ENCODE measurements at places on chromosomes 7 and 10.

GRCh38 chr7:70416347-70416985 is 715.5 kb upstream of the GALNT17 start:
- DNase-seq, result no peak

DNA sequence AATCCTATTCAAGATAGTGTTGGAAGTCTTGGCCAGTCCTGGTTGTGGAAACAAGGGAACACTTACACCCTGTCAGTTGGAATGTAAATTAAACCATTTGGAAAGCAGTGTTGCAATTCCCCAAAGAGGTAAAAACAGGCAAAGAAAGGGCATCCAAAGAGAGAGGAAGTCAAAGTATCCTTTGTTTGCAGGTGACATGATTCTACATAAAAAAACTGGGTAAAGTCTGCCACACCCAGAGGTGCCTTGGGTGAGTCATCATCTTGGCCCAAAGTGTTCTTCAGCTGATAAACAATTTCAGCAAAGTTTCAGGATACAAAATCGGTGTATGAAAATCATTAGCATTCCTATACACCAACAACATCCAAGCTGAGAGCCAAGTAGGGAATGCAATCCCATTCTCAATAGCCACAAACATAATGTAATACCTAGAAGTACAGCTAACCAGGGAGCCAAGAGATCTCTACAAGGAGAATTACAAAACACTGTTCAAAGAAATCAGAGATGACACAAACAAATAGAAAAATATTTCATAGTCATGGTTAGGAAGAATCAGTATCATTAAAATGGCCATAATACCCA is 278.7 kb downstream of the SDK1 start:
- no peak for DNase-seq

GRCh38 chr7:131279044-131279443 is 48.6 kb upstream of the MKLN1 start:
- no peak for DNase-seq

GRCh38 chr7:75725306-75725705 is 13.4 kb downstream of the HIP1 start:
- DNase-seq, result no peak

DNA sequence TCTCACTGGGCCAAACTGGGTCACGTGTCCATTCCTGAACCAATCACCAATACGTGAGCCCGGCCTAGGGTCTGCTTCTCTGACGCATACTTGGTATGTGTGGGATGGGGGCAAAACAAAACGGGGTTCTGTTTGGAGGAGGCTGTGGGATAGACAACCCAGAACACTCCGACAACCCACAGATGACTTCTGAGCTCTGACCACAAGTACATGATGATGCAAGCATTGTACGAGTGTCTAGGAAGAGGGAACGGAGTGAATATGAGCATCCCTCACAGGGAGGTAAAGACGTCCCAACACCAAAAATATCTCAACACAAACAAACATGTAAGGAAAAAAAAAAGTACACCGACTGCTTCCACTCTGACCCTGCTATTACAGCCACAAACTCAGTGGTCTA is 5.6 kb downstream of the DAGLB start:
- DNase-seq, result no peak

GRCh38 chr10:92239151-92239599 is 51.7 kb downstream of the CPEB3 start:
- DNase-seq, result no peak

- DNase-seq, result no peak
These were observed 812 bp upstream of the IDE start for GRCh38 chr10:92574548-92575261.

DNA sequence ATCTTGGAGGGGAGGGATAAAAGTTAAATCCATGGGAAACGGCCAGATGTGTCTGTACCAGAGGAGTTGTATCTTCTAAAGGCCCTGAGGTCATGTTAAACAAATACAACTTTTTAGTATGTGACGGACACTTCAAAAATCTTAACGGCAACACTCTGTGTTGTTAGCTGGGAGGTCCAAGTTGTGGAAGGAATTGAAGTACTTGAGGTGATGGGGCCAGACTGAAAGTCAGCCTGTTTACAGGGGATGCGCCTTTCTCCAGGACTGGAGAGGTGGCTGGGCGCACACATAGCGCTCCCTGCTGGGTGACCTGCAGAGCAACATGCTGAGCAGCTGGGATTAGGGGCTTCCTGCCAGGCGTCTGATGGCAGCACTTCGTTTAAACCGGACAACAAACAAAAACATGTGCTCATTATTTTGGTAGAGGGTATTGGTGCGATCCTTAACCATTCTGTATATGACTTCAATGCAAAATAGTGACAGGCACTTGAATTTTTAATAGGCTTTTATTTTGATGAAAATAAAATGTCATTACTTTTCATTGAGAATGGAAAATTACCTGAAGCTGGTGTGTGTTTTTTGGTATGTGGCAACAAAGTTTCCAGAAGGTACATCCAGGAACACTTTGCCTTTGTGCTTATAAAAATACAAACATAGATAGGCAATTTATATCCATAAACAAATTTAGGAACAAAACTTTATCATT is 198.2 kb downstream of the MLLT10 start:
- DNase-seq, result peak; percentile 31

All from activated CD4-positive, alpha-beta T cell treated with anti-CD3 and anti-CD28 coated beads, Interleukin-2, amount 50 U/mL, for 48 hours (primary cell).